Choroid plexus epithelial cell (primary cell): ENCODE measurements at places on chromosomes 1 and 21.

DNA sequence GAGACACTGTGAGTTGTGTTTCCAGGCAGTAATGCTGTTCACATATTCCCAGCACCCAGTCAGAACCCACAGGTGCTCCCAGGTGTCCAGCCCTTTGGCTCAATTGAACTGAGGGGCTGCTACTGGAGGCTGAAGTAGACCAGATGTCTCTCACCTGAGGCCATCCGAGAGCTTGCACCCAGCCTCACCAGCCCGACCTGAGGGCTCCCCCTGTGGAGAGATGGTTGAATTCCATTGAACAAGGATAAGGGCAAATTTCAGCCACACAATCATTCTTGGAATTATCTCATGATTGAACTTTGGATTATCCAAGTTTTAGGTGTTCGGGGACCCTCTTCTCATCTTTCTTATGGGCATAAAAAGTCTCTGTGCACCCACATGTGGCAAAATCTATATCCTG, 52.1 kb downstream of the OBSCN start:
- DNase-seq, result no peak

- no peak for DNase-seq
Measured at GRCh38 chr1:213985209-213986019, 2.4 kb upstream of the PROX1 start.

DNA sequence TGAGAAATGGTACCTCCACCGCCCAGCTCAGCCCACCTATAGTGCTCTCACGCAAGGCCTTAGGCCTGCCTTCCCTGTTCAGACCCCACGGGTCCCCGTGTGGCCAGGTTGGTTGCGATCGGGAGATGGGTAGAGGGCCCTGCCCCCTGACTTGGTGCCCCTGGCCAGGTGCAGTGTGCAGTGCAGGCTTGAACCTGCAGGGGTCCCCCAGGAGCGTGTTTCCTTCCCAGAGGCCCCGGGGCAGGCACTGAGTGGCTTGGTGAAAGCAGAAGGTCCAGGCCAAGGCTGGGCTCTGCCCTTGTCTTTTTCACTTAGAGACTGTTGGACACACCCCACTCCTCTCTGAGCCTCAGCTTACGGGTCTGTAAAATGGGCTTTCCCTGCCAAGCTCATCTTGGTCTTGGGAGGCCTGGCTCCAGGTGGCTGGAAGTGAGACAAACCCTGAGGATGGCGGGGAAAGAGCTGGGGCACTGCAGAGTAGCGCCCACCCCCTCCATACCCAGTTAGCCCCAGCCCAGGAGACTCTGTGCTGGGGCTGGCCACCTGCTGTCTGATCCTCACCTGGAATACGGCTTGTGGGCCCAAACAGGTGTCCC, 9.3 kb upstream of the HES5 start:
- DNase-seq, result no peak

- peak; percentile 50 for DNase-seq
Measured at GRCh38 chr1:54619749-54620148, 3.6 kb downstream of the FAM151A start.

DNA sequence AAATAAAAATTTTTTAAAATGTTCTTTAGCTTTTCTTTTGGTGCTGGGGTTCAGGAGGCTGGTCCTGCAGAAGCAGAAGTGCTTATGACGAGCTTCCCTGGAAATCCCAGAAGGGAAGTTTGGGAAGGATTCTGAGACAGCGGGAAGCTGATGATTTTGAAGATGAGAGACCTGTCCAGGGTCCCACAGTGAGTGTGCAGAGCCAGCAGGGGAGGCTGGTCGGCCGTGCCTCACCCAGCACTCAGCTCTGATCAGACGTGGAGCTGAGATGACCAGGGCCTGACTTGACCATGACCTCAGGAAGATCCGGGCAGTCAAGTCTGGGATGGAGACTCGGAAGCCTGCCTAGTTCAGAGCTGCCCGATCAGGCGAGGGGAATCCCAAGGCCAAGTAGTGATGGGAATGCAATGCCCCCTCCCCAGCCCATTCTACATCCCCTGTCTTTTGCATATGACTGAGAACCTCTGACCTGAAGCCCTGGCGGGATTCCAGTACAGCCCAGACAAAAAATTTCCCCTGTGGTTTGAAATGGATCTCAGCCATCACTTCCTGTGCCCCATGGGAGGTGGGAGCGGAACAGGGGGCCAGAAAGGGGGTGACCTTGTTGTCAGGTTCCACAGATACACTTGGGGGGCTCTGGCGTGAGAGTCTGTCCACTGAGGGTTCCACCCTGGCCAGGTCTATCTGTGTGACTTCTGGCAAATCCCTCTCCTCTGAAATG, 96.8 kb upstream of the RUNX3 start:
- peak; percentile 62 for DNase-seq

DNA sequence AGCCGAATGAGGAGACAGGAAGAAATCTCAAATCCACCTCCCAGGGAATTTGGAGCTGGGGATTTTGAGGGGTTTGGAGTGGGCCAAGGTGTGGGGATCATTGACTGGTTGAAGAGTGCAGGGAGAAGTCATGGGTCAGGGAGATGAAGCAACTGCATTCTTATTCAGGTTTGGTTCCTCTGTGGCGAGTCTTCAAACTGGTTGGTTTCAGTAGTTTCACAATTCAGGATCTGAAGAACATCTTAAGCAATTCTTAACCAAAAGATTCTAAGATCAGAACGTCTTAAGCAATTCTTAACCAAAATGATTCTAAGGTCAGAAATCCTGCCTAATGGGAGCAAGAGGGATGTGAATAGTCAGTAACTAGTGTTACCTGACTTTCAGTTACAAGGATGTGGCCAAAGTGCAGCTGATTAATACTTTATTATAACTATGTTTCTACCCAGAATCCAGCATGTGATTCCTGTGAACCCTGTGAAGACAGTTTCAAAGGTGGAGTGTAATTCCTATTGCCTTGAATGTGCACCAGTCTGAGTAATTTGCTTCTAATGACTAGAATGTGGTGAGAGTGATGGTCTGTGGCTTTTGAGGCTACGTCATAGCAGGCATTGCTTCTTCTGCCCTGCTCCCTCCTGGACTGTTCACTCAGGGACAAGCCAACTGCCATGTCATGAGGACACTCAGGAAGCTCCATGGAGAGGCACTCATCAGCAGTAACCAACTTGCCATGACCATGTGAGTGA, 61.2 kb downstream of the OLFML3 start:
- peak; percentile 74 for DNase-seq

GRCh38 chr1:64598100-64598571, 128.2 kb downstream of the CACHD1 start:
- DNase-seq, result peak; percentile 78

- DNase-seq, result no peak
Measured at GRCh38 chr1:165883056-165883455, 55.6 kb downstream of the UCK2 start.

DNA sequence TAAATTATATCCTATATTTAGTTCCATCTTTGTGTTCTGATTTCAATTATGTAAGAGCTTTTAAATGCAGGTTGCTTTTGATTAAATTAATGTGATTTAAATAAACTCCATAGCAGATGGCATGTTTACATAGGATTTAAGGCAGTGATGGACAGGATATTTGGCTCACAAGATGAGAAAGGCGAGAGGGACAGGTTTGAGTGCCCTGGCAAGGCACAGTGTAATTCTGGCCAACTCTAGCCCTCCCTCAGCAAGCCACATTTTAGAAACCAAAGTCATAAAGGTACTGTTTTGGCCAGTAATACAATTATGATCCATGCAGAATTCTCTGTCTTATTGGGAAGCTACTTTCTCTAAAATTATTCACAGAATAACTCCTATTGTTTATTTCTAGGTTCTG, 50.6 kb upstream of the C1orf146 start:
- no peak for DNase-seq

DNA sequence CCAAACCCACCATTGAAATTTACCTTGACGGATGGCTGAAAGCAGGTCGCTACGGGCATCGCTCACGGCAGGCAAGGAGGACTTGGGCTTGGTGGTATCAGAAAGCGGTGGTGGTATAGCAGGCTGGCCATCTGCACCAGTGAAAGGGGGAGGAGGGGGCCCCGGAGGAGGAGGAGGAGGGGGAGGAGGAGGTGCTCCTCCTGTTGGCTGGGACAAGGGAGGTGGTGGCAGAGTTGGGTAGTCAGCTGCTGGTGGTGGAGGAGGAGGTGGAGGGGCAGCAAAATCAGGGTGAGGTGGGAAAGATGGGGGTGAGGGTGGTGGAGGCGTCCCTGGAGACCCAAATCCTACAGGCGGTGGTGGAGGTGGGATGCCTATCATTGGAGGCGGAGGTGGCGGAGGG, 17.2 kb downstream of the GPR3 start:
- no peak for DNase-seq

DNA sequence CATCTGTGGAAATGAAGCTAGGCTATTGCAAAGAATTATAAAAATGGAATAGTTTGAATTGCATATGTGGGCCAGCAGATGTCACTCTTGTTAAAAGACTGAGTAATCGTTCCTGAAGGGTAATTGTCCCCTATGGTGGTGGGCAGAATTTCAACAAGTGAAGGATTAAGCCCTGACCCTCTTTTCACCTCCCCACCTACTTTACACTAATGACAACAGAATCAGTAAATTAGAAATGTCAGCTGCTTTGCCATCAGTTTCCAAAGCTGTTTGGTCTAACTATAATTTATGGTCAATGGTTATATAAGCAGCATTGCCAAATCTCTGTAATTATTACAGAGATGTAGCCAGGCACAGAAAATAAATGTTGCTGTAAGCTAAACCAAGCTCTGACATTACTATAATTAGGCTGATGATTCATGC, 898.6 kb downstream of the AMY1C start:
- peak; percentile 13 for DNase-seq

DNA sequence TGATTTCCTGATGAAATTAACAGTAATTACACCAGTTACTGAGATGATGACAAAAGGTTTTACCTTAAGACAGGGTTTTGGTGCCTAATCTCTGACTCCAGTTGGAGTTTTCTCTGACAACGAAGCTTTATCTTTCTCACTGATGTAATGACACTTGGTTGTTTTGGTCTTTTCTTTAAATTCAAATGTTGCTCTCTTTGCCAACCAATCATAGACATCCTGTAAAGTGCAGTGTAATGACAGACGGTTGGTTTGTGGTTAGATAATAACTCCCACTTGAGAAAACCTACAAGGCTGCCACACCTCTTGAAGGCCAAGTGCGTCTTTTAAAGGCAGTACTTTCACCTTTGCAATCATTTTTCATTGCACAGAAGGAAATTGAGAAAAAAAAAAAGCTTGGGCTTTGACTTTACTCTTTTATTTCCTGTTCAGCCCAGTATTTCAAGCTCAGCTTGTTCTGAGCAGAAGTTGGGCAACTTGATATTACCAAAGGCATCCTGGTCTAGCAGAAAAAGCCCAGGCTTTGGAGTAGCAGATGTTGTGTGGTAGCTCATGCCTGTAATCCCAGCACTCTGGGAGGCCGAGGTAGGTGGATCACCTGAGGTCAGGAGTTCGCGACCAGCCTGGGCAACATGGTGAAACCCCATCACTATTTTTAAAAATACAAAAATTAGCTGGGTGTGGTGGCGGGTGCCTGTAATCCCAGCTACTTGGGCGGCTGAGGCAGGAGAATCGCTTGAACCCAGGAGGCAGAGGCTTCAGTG, 14.9 kb downstream of the PDIK1L start:
- DNase-seq, result peak; percentile 56

DNA sequence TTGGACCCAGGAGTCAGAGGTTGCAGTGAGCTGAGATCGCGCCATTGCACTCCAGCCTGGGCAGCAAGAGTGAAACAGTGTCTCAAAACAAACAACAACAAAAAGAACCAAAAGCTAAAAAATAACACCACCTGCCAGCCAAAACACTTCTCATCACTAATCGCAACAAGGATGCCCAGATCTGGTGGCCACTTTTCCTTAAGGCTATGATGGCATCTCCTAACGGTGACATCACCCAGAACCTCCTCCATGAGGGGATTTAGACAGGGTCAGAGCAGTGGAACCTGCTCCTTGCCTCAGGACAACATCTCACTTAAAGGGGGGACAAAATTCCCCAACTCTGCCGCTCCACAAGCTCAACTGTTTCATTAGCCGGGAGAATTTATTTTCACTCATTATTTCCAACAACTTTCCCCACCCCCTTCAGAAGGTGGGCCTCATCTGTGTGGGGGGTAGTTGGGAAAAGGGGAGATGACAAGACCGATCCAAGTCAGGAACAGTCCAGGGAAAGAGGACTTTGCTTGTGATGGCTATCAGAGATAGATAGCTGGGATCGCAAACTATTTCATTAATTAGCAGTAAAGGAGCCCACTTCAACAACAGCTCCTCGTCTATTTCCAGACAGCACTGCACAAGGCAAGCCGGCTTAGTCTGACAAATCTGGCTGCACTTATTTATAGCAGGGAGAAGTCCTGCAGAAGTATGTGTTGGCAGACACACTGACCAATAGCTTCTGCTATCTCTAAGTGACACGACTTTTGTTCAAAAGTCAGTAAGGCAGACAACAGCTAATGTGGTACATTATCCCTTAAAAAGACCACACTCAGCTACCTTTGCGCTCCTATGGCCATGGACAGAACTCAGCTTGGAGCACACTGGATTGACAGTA, 2.6 kb downstream of the PABPC4 start:
- peak; percentile 71 for DNase-seq

GRCh38 chr1:2965676-2966075, 55.6 kb upstream of the ACTRT2 start:
- no peak for DNase-seq

GRCh38 chr1:116832308-116832931, 77.3 kb upstream of the PTGFRN start:
- DNase-seq, result no peak

DNA sequence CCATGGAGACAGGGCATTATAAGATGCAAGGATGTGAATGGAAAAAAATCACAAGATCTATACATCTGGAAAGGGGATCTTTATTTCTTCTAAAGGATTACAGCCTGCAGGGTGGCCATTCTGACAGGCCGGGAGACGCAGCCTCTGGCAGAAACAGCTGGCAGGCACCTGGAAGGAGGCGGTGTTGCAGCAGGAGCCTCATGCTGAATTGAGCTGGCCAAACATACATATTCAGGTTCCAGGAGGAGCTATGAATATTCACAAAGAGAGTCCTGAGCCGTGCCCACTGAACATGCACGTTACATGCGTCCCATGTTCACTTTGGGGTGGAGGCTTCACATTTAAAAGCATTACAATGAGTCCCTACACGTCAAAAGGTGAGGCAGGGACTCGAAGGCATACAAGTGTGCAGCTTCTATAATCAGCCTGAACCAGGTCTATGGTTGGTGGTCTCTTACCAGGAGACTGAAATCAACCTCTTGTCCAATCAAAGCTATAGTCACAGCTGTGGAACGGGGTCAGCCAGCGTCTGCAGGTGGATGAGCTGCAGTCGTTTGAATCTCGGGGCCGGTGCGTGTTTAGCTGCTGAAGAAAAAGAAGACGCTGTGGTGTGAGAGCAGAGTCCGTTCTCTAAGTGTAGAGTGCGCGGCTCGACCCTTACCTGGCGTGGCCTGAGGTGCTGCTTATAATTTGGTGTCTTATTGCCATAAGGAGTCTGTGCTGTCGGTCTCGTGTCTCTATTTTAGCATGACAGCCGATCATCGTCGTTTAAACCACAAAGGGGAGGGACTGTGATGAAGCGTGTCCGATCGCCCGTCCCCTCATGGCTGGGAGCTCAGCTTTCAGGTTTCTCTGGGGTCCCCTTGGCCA, 183.0 kb downstream of the ETS2 start:
- no peak for DNase-seq

DNA sequence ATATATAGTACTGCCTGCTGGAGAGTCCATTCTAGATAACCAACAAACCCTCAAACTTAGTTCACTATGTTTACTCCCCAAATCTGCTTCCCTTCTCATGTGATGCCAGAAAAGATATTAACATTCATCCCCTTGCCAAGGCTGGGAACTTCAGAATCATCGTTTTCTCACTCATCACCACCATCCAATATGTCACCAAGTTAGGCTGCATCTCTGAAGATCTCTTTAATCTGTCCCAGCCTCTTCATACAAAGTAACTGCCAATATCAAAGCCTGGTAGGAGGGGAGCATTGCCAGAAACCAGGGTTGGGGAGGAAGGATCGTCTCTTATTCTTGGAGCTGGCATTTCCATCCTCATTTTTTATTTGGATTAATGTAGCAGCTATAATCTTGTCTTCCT, 71.6 kb downstream of the XCL2 start:
- no peak for DNase-seq
